NCI-H1417 (cell line): ENCODE measurements at places on chromosomes 16 and 17.

DNA sequence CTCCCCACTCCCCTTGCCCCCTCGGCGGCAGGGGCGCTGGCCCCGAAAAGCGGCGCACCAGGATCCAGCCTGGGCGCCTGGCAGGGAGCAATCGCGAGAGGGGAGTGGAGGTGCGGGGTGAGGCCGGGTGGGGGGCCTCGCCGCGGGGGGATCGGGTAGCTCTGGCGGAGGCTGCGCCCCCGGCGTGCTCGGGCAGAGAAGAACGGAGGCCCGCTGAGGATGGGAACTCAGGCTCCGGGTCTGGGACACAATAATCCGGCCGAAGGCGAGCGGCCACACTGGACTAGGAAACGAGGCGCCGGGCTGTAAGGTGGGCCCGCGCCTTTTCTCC is 721 bp upstream of the PCGF2 start:
- no peak for DNase-seq

DNA sequence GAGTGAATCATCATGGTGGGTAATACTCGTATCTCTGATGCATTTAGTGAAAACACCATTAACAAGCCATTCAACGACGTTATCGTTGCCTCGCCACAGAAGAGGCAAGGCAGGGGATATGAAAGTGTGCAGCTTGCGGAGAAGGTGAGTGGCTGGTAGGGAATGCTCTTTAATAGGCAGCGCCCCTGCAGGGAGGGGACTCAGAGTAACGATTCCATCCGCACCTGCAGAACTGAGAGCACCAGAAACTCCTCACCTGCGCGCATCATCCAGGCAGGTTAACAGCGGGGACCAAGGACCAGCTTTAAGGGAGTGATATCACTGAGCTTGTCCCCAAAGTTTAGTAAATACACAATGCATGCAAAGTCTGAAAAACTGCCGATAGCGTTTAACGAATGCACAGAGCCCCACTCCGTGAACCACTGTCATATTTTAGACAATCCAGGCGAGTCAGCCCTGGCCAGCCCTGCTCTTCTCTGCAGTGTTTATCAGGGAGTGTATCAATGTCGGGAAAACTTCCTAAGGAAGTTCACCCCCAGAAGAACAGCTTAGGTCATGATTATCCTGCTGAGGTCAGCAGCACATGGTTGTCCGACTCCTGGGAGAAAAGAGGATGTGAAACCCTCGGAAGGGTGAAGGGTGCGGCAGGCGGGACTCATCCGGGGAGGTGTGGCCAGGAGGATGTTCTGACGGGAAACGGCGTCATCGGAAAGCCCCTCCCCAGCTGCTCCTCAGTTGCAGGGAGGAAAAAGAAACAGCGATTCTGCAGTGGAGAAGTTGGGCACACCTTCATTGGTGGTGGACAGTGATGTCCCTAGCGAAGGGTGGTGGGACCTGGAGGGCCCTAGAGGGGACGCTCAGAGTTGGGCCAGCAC is 68.5 kb upstream of the DNAH17 start:
- DNase-seq: no peak

GRCh38 chr17:33262266-33263123 is 30.6 kb downstream of the ASIC2 start:
- no peak for DNase-seq

GRCh38 chr17:62981933-62982332 is 15.9 kb downstream of the TANC2 start:
- DNase-seq: no peak

GRCh38 chr16:64654178-64654577 is 467.7 kb downstream of the CDH11 start:
- DNase-seq: no peak
